ENCODE measurements at places on chromosomes 3 and 15.

DNA sequence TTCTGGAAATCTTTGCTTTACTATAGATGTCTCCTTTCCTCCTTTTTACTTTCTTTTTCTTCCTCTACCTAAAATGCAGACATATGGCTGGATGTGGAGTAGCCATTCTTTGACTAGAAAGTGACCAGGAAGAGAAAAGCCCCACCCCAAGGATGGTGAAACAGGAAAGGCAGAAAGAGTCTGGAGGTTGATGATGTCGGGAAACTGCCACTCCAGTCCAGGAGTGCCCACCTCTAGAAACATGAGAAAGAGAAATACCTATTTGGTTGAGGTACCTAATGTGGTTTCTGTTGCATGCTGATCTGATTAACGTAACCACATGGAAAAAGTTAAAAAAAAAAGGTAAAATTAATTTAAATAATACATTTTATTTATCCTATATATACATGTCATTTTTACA lies 55.2 kb upstream of the SSR3 start:
- no peak for DNase-seq

GRCh38 chr15:76196269-76197231 lies 114.7 kb downstream of the ETFA start:
- peak; percentile 65 for DNase-seq

GRCh38 chr15:26686547-26687187 lies 86.2 kb downstream of the GABRB3 start:
- no peak for DNase-seq

DNA sequence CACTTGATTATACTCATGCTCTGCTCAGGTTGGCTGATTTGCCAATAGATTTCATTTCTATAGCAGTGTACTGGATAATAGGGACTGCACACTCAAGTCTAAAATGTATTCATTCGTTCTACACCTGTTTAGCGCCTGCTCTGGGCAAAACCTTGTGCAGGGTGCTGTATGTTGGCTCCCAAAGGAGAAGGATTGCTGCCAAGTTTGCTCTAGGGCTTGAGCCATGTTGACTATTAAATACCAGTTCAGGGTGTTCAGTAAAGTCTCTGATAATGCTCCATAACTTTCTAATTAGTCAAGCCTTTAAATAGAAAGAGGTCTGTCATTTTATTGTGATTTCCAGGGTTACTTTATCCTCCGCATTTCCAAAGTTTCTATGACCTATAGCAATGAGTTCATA lies 470.2 kb downstream of the MAGI1 start:
- no peak for DNase-seq

DNA sequence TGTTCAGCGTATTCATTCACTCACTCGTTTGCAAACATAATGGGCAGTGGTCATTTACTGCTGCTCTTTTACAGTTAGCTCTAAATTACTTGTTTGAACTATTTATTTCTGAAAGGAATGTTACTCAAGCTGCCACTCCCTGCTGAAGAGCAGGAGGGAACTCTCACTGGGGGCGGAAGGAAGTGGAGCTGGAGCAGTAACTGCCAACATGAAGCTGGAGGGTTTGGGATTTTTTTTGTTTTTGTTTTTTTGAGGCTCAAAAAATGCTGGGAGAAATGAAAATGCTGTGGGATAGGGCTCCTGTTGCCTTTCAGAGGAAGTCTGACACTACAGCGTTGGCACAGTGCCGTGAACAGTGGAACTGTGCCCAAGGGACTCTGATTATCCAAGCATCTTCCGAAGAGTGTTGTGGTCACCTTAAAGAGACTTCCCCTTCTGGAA lies 44.1 kb downstream of the SENP2 start:
- DNase-seq, result peak; percentile 53

- peak; percentile 32 for DNase-seq
Observed at GRCh38 chr3:32780735-32781210, 37.0 kb upstream of the TRIM71 start.

DNA sequence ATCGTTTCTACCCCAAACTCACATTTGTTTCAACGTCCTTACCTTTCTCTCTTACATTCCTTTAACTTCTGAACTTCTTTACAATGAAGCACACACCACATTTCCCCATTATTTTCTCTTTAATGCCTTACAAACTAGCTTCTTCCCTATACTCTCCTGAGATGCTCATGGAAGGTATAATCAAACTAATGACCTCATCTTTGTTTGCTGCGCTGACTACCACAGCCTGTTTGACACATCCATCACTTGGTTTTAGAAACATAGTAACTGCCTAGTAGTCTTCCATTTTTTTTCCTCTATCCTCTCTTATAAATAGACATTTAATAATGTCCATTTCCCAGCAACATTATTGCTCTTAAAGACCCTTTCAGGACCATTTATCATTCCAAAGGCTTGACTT lies 230.5 kb upstream of the LRTM1 start:
- DNase-seq, result no peak

DNA sequence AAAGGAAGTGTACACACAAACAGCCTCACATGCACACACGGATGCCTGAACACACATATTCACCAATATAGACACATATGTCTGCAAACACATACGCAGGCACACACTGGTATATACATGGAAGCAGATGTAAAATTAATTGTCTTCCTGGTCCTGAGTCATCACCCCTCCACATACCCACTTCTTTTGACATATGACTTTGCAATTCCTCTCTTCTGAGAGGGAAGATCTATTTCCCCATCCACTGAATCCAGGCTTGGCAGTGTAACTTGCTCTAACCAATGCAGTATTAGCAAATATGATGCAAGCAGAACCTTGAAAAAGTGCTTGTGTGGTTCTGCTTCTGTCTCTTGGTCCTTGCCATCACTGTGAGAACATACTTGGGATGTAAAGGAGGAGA lies 76.8 kb upstream of the HRH1 start:
- DNase-seq, result no peak

DNA sequence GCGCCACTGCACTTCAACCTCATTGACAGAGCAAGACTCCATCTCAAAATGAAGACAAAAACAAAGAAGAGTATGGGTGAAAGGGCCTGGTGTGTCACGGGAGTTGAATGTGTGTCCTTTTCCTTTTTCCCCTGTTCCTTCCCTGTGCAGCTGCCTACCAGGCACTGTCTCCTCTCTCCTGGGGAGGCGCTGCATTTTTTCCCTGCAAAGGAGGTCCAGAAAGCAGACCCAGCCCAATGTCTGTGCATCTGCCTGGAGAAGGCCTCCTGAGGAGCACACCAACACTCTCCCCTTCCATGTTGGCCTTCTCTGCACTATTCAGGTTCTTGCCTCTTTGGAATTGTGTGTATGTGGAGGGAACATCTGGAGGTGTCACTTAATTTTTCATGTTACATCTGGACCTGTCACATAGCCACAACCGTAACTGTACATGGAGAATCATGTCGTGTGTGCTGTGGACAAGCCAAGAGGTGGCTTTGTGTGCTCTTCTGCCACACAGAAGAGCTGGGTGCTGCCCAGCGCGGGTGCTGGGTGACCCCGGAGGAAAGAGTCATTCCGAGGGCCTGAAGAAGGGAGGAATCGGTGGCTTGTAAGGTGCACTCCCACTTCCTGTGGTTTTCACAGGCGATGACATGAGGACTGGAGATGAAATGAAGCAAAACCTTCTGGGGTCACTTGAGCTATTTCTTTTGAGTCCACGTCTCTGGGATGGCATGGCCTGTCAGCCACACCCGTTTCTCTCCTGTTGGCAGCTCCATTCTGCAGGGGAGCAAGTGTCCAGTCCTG lies 46.5 kb upstream of the CGNL1 start:
- DNase-seq, result no peak

GRCh38 chr3:39404943-39405686 lies 1.4 kb upstream of the RPSA start:
- DNase-seq, result no peak

Measured in brain microvascular endothelial cell (primary cell).